Left renal pelvis (tissue), 4 donors: ENCODE measurements at places on chromosomes 12 and 14. TPM values are rescaled to one million over a fixed set of nuclear protein-coding genes. Genes with fewer than 3 reads are reported as not detected.

Gene FAM90A1
- polyA plus RNA-seq = 3.0 TPM

Gene ANO6
- polyA plus RNA-seq = 77.2 TPM

Gene RIPK3
- polyA plus RNA-seq = 4.3 TPM

Gene DEPDC4
- 6.4 TPM for polyA plus RNA-seq
